GM06990 (cell line): ENCODE measurements at places on chromosomes 3 and 15.

DNA sequence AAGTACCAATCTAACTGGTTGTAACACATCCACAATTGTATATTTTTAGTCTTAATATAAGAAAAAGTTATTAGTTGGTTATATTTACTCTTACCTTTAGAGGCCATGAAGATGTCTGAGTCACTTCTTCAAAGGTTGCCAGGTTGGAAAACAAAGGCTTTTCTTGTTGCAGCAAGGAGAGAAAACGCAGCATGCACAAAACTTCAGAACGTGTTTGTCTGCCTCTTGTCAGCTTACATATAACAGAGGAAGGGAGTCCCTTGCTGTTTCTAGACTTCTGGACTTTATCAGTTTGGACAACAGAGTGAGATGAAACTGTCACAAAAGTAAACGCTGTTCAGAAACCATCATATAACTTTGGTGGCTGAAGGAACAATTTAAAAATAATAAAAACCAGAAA lies at the start of gene PLSCR5:
TSS of gene PLSCR5 (minus strand) at position 241 of the 400 bp plus-strand sequence. CDS start at position 107, 134 bp downstream.
- no peak for DNase-seq

- no peak for DNase-seq
Observed at GRCh38 chr3:161132391-161132790, 27.2 kb upstream of the B3GALNT1 start.

DNA sequence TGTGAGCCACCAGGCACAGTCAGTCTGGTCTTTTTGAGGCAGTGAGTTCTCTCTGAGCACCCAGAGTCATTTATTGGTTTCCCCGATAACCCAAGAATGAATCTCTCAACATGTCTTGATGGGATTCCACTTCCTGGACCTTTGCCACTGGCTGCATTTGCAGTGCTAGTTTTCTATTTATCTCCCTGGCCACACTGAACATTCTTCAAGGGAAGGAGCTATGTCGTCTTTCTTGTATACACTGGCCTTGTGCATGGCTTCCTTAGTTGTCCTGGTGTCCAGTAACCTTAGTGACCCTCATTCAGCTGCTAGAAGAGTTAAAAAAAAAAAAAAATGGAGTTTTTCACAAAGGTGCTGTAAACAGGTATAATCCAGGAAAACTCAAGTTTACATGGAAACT lies 64.9 kb upstream of the CMTM7 start:
- DNase-seq = no peak

GRCh38 chr3:40179016-40179415 lies 130.5 kb upstream of the EIF1B start:
- no peak for DNase-seq

DNA sequence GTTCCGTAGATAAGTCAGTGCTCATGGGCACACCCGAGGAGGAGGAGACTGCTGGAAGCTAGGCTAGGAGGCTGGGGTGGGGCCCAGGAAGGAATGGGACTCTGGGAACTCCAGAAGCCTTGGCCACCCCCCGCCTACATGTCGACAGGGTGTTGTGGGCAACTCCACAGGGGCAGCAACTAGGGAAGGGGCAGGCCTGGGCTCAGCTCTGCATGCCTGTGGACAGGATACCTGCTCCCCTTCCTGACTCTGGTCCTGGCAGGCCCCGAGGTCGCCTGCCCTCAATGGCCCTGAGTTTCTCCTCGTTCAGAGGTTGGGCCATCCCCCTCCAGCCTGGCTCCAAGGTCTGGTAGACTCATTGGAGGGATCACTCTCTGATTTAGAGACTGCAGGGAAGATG lies 138.9 kb upstream of the LINGO1 start:
- no peak for DNase-seq

GRCh38 chr3:136457793-136458192 lies 207.7 kb downstream of the PCCB start:
- DNase-seq = no peak

DNA sequence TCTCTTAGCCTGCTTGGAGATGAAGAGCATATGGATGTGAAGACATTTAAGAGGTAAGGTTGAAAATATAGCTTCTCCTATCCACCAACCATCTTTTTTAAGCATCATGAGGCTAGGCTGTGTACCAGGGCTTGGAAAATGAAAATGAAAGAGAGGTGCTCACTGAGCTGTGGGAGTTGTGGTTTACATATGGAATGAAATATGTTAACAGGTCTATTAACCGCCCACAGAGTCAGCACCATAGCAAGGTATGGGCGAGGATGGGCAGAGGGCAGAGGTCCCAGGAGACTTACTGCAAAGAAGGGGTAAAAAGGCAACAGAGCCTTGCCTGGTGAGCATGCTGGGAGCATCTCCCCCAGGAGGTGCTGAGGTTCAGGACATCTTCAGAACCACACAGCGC lies 273.1 kb downstream of the GABRG3 start:
- DNase-seq = no peak

GRCh38 chr3:109234300-109234699 lies 82.0 kb downstream of the DPPA2 start:
- no peak for DNase-seq

- no peak for DNase-seq
Observed at GRCh38 chr3:28891485-28891884, 389.4 kb upstream of the RBMS3 start.
